Activated CD4-positive, alpha-beta T cell treated with anti-CD3 and anti-CD28 coated beads, Interleukin-2, Interleukin-6, amounts not matched to agents 100 ng/mL and 50 ng/mL, durations not matched to agents 16 hours and 8 hours (primary cell): ENCODE measurements at places on chromosomes 6 and 20.
A peak's percentile ranks its signal among the peaks of the same experiment; 100 is the strongest.

- no peak for DNase-seq
These were observed 25.6 kb downstream of the BLTP3A start for GRCh38 chr6:34817446-34817845.

- no peak for DNase-seq
These were observed 52.0 kb upstream of the SMOC2 start for GRCh38 chr6:168388641-168389633.

GRCh38 chr6:153989989-153990388 lies 49.1 kb upstream of the OPRM1 start:
- DNase-seq = no peak

DNA sequence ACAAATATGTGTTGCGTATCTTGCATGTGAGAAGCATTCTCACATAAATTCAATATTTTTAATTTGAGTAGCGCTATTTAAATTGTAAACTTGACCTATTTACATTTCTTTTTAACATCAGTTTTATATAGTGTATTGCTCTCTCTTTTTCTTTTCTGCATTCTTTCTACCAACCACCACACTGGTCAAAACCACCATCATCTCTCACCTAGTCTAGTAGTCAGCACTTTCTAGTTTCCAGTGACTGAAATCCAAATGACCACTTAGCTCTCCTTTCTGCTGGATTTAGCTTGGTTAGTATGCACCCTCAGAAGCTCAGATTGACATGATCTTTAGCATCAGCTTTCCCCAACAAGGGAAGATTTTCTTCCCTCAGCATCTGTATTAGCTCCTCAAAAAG lies 73.2 kb upstream of the HCRTR2 start:
- DNase-seq = no peak

DNA sequence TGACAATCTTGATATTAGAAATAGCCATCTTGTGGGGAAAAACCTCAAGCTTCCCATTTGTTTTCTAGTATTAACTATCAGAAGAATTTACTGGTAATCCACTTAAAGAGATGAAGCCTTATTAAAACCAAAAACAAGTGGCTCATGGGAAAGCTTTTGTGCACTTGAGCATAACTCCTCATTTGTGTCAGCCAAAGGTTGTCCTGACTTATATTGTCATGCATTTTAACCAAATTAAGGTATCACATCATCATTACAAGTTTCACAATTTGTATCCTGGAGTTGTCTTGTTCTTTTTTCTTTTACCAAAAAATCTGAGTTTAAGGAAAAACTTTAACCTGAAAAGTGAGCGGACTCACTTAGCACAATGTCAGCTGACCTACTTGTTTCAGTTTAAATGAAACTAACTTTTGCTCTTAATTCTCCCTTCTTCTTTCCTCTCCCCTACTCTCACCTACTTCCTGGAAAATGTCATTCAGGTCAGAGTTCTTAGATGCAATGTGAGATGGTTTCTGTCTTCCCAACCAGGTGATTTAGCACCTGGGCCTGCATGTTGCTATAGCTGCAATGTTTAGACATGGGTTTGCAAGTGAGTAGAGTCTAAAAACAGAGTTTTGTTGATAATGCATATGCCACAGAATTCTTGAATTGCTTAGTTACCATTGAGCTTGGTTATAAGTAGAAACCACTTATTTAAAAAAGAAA lies 82.8 kb downstream of the TNFAIP3 start:
- peak; percentile 23 for DNase-seq

GRCh38 chr6:154842833-154843232 lies 109.6 kb downstream of the SCAF8 start:
- DNase-seq = no peak

- DNase-seq = no peak
These were observed 2.4 kb upstream of the CST1 start for GRCh38 chr20:23753194-23753548.
